GM12878 (cell line): ENCODE measurements at places on chromosomes 4 and X. TPM values are rescaled to one million over a fixed set of nuclear protein-coding genes. Genes with fewer than 3 reads are reported as not detected.

DNA sequence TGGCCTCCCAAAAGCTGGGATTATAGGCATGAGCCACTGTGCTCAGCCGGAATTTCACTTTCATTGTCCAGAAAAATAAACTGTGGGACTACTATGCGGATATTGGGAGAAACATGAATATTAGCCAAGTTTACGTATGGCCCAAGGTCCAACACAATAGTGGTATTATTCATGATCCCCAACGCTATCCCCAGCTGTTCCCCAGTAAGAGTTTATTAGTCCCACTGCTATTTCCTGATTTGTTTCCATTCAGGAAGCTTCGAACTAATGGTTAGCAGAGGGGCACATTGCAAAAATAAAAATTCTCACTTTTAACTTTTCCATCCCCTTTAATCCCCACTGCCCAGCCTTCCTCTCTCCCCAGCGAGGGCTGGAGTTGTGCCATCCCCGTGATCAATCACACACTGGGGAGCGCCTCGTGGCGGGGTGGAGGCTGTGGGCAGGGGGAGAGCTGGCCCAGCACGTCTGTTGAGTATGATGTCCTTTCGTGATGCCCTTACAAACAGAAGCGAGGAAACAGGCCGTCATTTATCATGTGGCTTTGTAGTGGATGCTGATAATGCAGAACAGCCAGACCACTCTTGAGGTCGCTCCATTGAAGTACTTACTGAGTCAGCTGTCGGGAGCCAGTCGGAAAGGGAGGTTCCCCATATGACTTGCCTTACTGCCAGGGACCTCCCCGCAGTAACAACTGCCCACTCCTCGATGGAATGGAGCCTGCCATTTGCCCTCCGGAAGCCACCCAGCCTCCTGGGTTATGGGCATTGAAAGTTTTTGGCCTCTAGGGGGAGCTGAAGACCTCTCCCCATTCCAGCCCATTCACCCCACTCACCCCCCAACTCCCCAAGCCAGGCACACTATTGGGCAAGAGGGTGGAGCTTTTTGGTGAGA is 117.0 kb downstream of the KDR start:
- DNase-seq = no peak

GRCh38 chr4:41307638-41308037 is 50.9 kb downstream of the UCHL1 start:
- DNase-seq = no peak

DNA sequence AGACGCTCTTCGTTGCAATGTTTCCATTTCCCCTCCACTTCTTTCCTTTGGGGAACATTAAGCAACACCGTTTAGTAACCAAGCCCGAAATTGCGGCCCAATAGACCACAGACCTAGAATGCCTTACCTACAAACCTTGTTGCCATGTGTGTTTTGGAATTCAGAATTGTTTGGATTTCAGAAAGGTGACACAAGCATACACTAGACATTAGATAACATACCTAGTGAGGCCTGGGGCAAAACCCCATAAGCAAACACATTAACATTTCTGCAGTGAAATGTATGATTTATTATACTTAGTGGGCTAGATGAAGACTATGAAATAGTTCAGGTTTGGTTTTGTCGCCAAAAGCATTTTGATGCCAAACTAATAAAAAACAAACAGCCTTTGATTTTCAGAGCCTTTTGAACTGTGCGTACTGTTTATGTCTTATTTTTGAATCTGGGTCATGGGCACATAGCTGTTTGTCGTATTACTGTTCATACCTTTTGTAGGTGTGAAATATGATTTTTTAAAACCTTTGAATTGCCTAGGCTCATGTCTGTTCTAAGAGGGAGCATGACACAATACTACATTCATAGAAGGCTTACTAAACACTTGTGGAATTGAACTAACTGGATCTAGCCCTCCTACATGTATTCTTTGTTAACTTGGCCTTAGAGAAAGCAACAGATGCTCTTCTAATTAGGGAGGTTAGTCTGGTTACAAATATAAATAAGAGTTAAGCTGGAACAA is 88.6 kb upstream of the TMEM164 start:
- no peak for DNase-seq

DNA sequence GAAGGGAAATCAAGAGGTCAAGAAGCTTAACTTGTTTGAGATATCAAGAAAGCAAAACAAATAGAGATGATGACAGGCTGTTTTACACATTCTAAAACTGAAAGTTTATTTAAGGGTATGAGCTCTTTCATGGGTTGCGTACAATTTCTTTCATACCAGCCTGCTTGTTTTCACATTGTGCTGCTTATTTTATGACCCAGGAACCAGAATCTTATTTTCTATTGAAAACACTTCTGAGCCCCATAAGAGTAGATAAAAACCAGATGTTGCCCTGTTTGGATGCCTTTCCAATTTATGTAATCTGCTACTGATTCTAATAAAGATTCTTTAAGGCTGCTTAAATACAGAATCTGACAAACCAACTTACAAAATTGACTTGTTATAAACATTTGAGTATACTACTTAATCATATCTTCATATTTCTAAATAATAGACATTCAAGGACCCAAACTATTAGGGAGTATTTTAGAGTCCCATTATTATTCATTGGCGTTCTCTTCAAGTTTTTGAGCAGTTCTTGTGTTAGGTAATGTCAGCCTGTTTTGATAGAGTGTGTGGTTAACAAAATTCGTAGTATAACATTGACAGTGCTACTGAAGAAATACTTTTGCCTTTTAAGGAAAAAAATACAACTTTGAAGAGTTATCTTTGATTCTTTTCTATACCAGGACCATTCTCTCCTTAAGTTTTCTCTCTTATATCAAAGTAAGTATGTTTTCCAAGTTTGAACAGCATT is 74.4 kb downstream of the PDLIM5 start:
- DNase-seq = no peak

DNA sequence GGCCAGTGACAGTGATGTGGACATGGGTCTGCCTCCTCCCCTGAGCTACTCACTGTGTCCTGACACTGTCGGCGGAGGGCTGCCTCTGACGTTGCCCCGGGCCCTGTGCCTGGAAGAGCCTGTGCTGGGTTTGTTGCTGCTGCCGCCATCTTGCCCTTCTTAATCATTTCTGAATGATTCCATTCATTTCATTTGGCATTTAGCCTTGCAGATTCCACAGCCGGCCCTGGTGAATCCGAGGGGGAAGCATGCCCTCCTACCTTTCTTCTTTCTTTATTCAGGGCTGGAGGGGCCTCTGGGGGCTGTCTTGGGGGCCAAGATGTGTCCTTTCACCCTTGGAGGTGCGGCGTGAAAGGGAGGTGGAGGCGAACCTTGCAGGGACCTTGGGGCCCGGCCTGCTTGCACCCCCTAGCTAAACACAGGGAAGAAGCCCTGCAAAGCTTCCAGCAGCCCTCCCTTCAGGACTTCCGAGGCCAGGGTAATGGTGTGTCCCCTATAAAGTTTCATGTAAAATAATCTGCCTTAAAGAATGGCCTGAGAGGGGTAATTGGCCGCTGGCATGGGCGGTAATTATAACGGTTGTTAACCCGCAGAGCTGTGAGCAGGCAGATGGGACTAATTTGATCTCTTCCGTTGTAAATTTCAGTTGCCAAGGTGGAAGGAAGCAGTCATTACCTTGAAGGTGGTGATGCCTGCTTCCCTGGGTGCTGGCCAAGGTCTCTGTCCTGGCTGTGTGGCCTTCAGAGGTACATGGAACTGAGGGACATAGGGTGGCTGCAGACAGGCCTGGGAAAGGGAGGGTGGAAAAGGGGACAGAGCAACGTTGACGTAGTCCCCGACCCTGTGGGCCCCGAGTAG is 92.3 kb downstream of the PSAPL1 start:
- DNase-seq = no peak

DNA sequence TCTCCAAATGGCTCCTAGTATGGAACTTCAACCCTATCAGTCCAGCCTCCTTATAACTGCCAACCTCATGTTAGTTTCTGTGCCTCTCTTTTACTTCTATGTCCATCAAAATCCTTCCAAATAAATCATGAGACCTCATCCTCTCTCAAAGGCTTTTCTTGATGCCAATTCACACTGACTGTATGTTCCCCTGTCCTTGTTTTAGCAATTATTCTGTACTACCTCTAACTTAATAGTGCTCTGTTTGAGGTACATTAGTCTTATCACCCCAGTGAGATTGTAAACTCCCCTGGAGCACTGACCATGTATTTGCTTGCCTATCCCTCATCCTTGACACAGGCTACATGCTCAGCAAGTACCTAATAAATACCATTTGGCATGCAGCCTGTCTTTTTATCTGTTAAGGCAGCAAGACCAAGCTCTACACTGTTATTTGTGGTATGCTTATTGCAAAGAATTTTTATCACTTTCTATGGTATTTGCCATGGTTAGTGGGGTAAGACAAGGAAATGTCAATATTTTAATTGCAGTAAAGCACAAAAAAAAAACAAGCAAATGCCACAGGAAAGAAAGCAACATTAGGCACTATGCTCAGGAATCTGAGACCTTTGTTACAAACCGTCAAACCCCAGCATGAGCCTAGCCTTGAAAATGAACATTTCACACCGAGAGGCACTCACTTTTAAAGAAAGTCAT is 119.2 kb downstream of the SMARCA1 start:
- DNase-seq = no peak

GRCh38 chr4:2333356-2333841 is 71.5 kb upstream of the MXD4 start:
- peak; percentile 16 for DNase-seq

DNA sequence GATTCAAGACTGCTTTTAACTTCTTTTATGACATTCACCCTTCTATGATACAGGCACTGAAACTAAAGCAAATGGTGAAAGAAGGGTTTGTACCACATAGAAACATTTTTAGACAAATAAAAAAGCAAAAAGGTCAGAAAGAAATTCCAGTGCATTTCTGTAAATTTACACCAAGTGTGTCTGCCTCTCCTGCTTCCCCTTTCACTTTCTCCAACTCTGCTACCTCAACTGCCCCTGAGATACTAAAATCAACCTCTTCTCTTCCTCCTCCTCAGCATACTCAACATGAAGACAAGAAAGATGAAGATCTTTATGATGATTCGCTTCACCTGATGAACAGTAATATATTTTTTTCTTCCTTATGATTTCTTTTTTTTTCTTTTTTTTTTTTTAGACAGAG is 187.9 kb downstream of the LRBA start:
- no peak for DNase-seq

- no peak for DNase-seq
Observed at GRCh38 chr4:16858275-16858752, 40.1 kb downstream of the LDB2 start.

DNA sequence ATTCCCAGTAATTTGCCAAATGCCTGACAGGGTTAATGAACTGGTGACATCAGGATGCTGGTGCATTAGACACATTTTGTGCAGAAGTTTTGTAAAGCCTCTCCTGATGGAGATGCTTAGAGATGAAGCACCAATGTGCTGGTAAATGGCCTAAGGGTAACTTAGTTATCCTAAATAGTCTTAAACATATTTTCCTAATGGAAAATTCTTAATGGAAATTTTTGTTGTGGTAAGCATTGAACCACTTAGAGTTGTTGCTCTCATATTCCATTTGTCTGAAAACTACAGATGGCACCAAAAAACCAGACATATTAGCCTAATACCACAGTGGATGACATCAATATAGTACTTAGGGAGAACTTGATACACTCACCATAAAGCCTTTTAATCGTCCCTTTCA is 154.5 kb upstream of the ANK2 start:
- DNase-seq = no peak

NFKB1 gene
- 9.0 and 10.1 TPM in 2 replicates for polyA plus RNA-seq

CFAP47 gene
- 0.13 TPM in 1 of 2 replicates, not detected in the other for polyA plus RNA-seq

PSAPL1 gene
- not detected in 2 replicates for polyA plus RNA-seq

CTAG1B gene
- polyA plus RNA-seq = not detected in 2 replicates

SLC10A7 gene
- polyA plus RNA-seq = 12.5 and 16.0 TPM in 2 replicates

ETDB gene
- polyA plus RNA-seq = not detected in 2 replicates

GAGE2A gene
- polyA plus RNA-seq = not detected in 2 replicates

TEX13C gene
- polyA plus RNA-seq = not detected in 2 replicates
